ENCODE measurements at places on chromosomes 16 and 17.

GRCh38 chr17:11240041-11240840 lies 772 bp upstream of the SHISA6 start:
- DNase-seq = peak; percentile 23

DNA sequence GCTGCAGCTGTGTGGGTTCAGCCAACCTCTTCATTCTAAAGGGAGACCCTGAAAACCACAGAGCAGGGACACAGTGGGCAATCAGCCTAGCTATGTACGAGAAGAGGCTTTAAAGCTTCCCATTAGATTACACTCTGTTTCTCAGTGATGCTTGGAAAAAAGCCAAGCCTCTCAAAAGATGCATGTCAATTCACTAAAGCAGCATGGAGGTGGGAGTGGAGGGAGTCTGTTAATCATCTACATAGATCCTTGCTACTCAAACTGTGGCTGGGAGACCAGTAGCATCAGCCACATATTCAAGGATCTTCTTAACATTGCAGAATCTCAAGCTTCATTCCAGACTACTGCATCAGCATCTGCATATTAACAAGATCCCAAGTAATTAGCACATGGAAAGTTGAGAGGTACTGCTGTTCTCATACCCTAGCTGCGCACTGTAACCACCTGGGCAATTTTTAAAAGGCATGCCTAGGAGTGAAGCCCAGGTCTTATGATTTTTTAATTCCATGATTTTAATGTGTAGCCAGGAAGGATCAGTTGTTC lies 305.9 kb downstream of the PMP22 start:
- no peak for DNase-seq

DNA sequence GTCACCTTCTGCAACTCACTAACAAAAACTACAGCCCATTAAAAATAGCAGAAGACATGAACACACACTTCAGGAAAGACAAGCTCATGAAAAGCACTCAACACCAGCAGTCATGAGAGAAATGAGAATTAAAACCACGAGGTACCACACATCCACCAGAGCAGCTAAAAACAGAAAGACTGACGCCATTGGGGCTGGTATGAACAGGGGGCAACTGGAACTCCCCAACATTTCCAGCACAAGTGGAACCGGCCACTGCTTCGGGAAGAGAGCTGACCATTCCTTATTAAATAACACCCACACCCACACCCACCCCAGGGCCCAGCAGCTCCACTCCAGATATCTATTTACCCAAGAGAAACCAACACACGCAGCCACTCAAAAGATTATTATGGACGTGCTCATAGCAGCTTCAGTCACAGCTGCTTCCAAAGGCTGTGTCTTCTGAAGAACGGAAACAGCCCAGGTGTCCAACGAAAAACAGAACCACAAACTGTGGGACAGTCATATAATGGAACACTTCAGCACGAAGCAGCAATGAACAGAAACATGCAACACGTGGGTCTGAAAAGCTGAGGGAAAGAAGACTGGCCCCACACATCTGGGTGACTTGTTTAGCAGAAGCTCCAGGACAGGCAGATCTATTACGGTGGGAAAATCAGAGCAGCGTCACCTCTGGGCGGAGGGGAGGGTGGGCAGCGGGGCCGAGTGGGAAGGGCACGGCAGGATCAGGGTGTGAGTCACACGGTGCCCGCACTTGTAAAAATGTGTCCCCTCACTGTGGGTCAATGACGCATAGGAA lies 41.1 kb downstream of the KLHDC4 start:
- DNase-seq = no peak

DNA sequence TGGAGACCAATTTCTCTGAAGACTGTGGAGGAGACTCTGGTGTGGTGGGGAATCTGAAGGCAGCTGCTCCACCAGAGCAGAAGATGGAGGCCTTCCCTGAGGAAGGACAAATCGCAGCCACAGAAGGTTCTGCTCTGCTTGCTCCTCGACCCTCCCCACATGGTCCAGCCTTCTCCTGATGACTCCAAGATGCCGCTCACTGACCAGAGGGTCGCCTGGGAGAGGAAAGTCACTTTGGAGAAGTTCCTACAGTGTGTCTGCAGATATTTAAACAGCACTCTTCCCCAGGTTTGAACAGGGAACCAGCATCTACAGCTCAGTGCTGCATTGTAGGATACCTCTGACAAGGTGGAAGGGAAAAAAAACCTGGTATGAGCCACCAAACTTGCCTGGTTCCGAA lies 21.0 kb upstream of the SUPT4H1 start:
- no peak for DNase-seq

GRCh38 chr17:60065867-60066266 lies 12.9 kb downstream of the HEATR6 start:
- DNase-seq = no peak

DNA sequence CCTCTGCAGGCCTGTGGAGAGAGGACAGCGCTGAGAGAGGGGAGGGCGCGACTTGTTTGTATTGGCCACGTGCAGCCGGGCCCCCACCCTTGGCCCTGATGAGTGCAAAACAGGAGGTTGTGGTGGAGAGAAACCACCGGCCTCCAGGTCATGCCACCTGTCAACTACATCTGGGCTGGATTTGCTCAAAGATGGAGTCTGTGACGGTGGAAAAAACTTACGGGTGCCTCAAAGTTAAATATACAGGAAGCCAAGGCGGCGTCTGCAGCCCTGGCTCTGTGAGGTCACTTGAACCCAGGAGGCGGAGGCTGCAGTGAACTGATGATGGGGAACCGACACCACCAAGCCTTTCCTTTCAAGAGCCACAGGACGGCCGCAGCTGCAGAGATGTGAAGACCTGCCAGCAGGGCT lies 15.7 kb downstream of the C16orf74 start:
- no peak for DNase-seq

GRCh38 chr17:59506894-59507726 lies 58.3 kb upstream of the DHX40 start:
- DNase-seq = no peak

GRCh38 chr16:78693496-78693895 lies 594.0 kb downstream of the WWOX start:
- DNase-seq = no peak

DNA sequence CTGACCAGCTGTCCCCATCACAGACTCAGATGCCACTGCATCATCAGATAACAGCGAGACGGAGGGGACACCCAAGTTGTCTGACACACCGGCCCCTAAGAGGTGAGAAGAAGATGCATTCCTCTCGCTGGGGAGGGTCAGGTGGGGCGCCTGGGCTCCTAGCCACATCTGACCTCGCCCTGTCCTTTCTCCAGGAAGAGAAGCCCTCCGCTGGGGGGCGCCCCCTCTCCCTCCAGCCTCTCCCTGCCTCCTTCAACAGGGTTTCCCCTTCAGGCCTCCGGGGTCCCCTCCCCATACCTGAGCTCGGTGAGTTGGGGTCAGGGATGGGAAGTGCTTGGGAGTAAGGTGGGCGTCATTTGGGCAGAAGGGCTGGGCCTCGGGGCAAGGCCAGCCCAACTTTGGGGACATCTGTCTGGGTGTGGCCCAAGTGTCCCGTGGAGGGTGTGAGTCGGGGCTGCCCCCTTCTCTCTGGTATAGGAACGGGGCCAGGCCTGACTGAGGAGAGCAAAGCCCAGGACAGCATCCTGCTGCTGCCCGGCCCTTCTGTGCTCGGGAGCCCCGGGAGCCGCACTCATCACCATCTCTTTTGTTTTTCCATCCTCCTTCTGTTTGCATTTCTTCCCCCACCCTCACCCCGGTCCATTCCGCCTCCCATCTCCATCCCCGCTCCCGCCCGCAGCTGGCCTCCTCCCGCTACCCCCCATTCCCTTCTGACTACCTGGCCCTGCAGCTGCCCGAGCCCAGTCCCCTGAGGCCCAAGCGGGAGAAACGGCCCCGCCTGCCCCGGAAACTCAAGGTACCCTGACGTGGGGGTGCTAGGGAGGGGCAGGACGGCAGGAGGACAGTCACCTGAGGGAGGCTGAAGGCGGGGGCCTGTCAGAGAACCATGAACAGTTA lies 4.9 kb downstream of the INO80E start:
- no peak for DNase-seq

GRCh38 chr17:70564006-70564620 lies 394.8 kb downstream of the KCNJ2 start:
- no peak for DNase-seq

GRCh38 chr17:70493277-70493874 lies 324.0 kb downstream of the KCNJ2 start:
- no peak for DNase-seq

- no peak for DNase-seq
These were observed 19.4 kb downstream of the CSF3 start for GRCh38 chr17:40034426-40035161.

DNA sequence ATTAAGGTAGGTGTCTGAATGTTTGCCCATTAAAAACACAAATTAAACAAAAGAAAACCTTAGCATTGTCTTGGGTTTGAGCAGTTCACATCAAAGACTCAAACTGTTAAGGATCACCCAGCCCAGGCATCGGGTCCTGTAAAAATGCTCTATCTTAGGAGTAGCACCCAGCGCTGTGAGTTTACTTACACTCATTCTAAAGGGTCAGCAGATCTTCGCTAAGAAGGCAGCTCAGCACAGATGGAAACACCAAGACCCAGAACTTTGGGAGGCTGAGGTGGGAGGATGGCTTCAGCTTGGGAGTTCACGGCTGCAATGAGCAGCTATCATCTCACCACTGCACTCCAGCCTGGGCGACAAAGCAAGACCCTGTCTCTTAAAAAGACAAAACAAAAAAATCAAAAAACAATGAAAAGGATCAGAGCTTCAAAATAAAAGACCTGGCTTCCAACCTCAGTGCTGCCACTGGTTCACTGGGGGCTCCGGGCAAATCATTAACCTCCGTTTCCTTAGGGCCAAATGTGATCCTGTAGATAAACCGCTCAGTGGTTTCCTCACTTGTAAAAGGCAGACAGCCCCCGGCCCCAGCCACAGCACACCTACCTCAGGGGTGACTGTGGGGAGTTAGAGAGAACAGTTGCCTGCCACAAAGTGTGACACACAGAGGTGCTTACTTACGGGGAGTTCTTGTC lies 11.1 kb downstream of the COG1 start:
- no peak for DNase-seq

- no peak for DNase-seq
These were observed 4.1 kb downstream of the ACE start for GRCh38 chr17:63480826-63481487.

- no peak for DNase-seq
These were observed 20.0 kb downstream of the OR2C1 start for GRCh38 chr16:3375680-3376079.

DNA sequence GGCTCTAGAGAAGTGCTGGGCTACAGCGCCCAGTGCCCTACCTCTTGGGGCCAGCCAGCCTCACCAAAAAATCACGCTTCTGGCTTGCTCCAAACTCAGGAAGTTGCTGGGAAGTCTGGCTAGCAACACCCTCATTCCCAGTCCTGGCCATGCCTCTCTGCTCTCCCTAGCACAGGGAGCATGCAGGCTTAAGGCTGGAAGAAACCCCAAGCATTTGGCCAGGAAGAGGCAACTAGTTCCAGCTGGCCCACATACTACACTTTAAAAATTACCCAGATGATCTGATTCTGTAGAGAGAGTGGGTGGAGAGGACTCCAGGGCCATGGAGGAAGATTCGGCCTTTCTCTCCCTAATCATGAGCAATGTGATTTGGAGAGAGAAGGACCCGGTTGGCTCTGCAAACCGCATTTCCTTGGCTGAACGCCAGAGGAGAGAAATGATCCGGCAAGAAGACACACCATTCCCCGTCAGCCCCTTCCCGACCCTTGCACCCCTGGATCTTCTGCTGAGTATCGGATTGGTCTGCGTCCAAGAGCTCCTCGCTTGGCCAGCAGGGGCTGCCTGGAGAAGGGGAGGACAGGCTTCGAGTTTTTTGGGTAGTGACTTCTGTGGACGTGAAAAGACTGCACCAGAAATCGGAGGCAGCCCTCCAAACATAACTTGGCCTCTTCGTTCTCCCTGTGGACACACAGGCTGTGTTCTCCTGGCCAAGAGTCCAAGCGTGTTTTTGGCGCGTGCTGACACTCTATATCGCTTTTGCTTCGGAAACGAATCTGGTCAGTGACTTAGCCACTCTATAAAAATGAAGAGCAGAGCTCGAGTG lies 406.3 kb downstream of the WWOX start:
- no peak for DNase-seq

DNA sequence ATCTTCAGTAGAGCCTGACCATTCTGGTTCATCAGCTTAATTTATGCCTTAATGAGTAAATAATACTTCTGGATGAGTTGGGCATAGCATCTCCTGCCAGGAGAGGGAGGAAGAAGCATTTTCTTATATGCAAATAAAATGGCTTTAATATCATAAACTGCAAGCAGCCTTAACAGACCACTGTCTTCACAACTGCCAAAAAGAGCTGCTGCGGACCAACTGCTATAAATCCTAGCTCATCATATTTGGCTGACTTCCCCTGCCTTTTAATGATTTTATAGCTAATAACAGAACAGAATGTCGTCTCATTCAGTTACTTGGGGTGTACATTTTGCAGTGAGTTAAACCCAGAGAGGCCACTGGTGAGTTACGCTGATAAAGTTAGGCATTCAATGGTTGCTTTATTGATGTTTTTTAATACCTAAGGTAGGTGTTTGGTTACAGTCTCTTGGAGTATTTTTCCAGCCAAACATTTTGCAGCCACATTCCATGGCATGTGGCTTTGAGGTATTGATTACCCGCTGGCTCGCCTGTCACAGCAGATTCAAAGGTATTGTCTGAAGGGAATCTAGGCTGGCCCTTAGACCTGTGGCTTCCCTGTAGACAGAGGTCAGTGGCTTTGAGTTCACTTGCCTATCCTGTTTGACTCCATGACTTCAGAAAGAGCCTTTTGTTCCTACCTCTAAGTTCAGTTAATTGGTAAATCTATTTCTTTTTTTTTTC lies 16.4 kb downstream of the FAM20A start:
- no peak for DNase-seq

DNA sequence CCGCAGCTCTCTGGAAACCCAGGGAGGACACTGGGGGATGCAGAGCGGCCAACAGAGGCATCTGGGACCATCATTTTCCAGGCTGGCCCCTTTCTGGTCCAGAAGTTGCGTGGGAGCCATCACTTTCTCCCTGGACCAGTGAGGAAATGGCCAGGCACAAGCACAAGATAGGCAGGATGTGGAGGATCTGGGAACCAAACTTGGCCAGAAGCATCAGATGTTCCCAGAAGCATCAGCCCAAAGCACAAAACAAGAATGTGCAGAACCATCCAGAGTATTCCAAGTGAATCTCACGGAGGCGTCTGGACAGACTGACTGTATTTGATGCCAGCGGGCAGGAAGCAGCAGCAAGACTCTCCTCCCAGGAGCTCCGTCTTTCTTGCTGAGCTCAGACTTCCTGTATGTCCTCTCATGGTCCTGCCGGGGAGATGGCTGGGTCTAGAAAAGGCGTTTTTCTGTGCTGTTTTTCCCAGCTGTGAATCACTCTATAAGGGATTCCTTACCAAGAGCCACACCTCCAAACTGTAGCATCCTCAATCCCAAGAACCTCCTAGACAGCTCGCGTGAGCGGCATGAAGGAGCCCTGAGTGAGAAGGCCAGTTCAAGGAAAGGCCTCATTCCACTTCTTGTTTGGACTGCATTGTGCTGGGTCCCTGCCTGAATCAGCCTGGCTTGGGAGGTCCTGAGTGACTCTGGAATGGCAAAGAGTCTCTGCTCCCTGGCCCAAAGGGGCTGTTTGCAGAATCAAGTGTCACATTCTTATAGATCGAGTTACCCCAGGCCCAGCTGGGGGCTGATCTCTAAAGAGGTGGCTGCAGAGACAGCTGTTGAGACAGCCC lies 49.5 kb upstream of the MTSS2 start:
- DNase-seq = no peak

Measured in ELF-1 (cell line).